ENCODE measurements at places on chromosomes 6 and 20. TPM values are rescaled to one million over a fixed set of nuclear protein-coding genes. Genes with fewer than 3 reads are reported as not detected.

GRCh38 chr6:112296122-112296521 is 41.8 kb upstream of the LAMA4 start:
- no peak overlapping the region for H3K27ac ChIP-seq
- peaks cover 52% of the 10 kb centered on the region for H3K27me3 ChIP-seq
- no peaks in the 10 kb centered on the region for H3K4me1 ChIP-seq
- no peak for DNase-seq
- no peaks in the 10 kb centered on the region for H3K36me3 ChIP-seq
- H3K4me3 ChIP-seq, result no peak overlapping the region

DNA sequence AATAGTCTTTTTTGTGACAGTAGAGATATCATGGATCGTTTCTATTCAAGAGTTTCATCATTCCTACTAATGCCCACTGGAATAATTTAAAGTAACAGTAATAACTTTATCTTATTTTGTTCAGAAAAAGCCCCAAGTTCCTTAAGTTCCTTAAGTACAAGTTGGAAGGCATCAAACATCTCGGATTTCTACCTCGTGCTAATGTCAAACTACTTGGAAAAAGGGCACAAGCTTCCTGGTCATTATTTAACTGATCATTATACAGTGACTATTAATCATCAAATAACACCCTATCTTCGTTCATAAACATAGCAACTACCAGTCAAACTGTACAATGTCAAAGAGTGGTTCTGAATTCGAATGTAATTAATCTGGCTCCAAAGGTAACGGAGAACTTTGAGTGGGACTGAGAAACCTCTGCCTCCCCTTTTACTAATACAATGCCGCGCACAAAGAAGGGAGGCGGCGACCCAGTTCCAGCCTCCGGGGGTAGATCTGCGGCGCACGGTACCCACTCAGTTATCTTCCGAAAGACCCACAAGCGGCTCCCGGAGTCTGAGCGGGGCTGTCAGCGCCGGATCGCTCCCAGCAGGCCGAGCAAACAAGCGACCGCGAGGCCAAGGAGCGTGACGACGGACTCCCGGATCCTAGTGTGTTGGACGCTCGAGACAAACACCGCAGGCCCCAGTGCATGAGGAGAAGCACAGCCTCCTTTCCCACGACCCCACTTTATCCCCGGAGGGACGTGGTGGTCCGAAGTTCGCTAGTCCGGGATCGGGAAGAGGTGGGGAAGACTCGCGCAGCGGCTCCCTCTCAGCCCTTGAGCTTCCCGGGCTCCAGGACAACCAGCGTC is 716 bp downstream of the SHPRH start:
- DNase-seq, result peak; percentile 19
- peak overlapping the region; percentile 93 for H3K27ac ChIP-seq
- H3K4me1 ChIP-seq, result peaks cover 40% of the 10 kb centered on the region
- H3K27me3 ChIP-seq, result no peaks in the 10 kb centered on the region
- peak overlapping the region; percentile 98 for H3K4me3 ChIP-seq

DNA sequence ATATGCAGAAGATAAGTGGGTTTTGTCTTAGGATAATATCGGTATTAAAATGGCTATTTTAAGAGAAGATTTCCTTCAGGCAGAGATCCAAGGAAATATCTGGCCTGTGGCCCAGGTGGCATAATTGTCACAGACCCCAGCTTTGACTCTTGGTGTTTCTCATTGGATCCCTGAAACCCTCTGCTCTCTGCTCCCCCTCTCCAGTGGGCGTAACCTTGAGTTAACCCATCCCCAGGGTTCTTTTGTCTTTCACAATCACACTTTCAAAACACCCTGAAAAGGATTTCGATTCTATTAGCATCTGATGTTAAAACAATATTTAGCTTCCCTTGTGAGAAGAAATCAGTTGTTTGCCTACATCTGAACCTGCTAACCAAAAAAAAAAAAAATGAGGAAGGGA is 7.2 kb downstream of the SSTR4 start:
- no peak overlapping the region for H3K27ac ChIP-seq
- peaks cover 2% of the 10 kb centered on the region for H3K36me3 ChIP-seq
- DNase-seq, result no peak
- H3K27me3 ChIP-seq, result peaks cover 29% of the 10 kb centered on the region
- no peaks in the 10 kb centered on the region for H3K4me1 ChIP-seq
- H3K4me3 ChIP-seq, result no peak overlapping the region

DNA sequence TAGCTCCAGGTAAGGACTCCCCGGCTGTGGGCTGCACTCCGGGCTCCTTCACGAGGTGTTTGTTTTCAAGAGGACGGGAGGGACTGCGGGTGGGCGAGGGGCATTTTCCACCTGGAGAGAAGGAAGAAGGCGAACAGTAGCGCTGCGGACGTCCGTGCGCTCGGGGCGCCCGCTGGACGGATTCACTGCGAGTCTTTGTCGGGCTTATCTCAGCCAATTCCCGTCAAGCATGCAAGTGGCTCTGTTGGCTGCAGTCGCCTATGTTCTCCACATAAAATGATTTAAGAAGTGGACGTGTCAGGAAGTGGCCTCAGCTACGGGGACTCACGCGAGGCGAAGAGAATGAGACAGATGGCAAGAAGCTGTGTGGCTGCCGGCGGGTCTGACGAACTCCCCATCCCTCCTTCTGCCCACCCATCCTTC is 332 bp downstream of the GRIK2 start:
- peaks cover 36% of the 10 kb centered on the region for H3K27me3 ChIP-seq
- no peak for DNase-seq
- no peak overlapping the region for H3K27ac ChIP-seq
- no peaks in the 10 kb centered on the region for H3K4me1 ChIP-seq

DNA sequence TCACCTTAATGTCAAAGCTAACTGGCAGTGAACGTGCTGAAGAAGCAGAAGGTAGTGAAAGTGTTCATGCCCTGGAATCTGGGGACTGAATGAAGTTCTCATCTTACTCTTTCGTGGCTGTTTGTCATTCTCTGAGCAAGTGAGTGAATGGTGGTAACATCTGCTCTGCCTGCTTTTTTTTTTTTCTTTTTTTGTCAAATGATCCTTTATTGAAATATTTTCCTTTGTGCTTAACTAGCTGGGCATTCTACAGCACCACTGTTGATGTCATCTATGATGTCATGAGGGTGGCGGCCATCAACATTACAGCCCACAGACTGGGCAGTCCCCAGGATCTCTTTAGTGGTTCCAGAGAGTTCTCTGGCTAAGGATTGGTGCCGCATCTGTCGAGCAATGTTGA is 65.2 kb downstream of the RIN2 start:
- no peaks in the 10 kb centered on the region for H3K4me1 ChIP-seq
- H3K4me3 ChIP-seq, result no peak overlapping the region
- no peaks in the 10 kb centered on the region for H3K27me3 ChIP-seq
- no peak overlapping the region for H3K27ac ChIP-seq

DNA sequence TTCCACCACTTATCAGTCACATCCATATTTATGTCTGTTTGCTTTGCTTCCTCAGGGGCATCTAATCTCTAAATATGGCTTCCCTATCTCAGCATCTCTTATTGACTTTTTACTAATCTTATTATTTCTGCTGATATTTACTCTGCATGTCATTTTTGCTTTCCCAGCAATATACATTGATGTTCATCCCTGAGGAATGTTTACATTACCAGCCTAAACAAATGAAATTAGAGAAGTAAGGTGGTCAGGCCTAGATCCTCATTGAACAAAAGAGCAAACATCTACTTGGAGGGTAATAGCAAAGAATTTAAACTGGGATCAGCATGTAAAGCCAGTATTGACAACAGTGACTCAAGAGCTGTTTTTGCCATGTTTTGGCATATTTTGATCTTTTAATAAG is 546.4 kb downstream of the MMUT start:
- H3K36me3 ChIP-seq, result no peaks in the 10 kb centered on the region
- no peak for DNase-seq
- H3K27me3 ChIP-seq, result no peaks in the 10 kb centered on the region
- H3K27ac ChIP-seq, result no peak overlapping the region

The PACSIN1 gene
- not detected for total RNA-seq

DNA sequence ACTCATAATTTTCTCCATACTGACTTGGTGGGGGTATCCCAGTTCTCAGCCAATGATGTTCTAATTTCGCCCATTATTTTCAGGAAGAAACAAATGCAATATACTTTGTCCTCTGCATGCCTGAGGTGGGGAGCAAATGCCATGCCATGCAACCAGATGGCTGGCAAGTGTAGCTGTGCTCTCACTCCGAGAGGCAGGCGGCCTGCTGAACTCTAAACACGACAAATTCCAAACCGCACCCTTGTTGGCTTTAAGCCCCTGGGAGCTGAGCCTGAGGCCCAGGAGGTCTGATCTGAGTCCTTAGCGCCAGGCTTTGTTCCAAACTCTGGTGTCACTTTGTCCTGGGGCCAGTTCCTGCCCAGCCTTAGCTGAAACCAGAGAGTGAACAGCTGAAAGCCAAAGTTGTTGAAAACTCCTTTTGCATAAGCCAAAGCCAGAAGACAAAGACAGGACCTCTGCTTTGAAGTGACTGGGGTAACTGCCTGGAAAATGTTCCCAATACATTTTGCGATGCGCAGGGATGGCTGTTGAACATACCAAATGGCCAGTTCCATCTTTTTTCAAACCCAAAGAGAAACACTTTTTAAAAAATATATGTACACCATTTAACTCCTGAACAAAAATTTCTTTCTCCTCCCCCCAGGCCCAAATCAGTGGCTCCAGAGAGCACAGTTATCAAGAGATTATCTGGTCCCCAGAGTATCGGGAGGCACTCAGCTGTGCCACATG is 46.2 kb downstream of the TTI1 start:
- H3K27me3 ChIP-seq, result no peaks in the 10 kb centered on the region
- H3K27ac ChIP-seq, result no peak overlapping the region
- H3K36me3 ChIP-seq, result peaks cover 23% of the 10 kb centered on the region
- H3K4me3 ChIP-seq, result no peak overlapping the region
- H3K4me1 ChIP-seq, result peaks cover 25% of the 10 kb centered on the region

The PGBD1 gene
- 1.7 TPM for total RNA-seq

The PIM1 gene
- total RNA-seq, result 182 TPM

GRCh38 chr20:6100246-6100645 is 22.6 kb downstream of the FERMT1 start:
- H3K4me1 ChIP-seq, result no peaks in the 10 kb centered on the region
- no peak overlapping the region for H3K4me3 ChIP-seq
- no peak overlapping the region for H3K27ac ChIP-seq
- no peaks in the 10 kb centered on the region for H3K27me3 ChIP-seq

The ANKRD66 gene
- total RNA-seq, result not detected

- no peak overlapping the region for H3K4me3 ChIP-seq
- H3K27me3 ChIP-seq, result peaks cover 3% of the 10 kb centered on the region
- no peak for DNase-seq
- H3K4me1 ChIP-seq, result no peaks in the 10 kb centered on the region
These were observed 20.8 kb downstream of the MOCS1 start for GRCh38 chr6:39913391-39913916.

- H3K4me1 ChIP-seq, result peaks cover 27% of the 10 kb centered on the region
- H3K36me3 ChIP-seq, result peaks cover 3% of the 10 kb centered on the region
- no peak for DNase-seq
These were observed 53.7 kb downstream of the CPXM1 start for GRCh38 chr20:2746636-2747265.

The TP53RK gene
- total RNA-seq, result 18.5 TPM

- H3K4me1 ChIP-seq, result peaks cover 42% of the 10 kb centered on the region
- H3K27ac ChIP-seq, result peak overlapping the region; percentile 81
- H3K36me3 ChIP-seq, result peaks cover 19% of the 10 kb centered on the region
- no peak for DNase-seq
- H3K27me3 ChIP-seq, result no peaks in the 10 kb centered on the region
These were observed 912 bp upstream of the SENP6 start for GRCh38 chr6:75600768-75601167.

The FRMD1 gene
- total RNA-seq, result not detected

Data from activated T-helper 1 cell treated with anti-CD3 and anti-CD28 coated beads, Interleukin-12 subunit alpha, Interleukin-12 subunit beta, Interleukin-2, Interleukin-4 antibody, amounts not matched to agents 30 ng/mL and 10 ng/mL and 1 ng/mL, durations not matched to agents 14 hours and 24 hours and 36 hours (primary cell).